ENCODE measurements at places on chromosomes 6 and 20.

GRCh38 chr20:48041078-48041780 is 255.9 kb upstream of the SULF2 start:
- no peak for DNase-seq

GRCh38 chr20:58179432-58180099 is 48.9 kb downstream of the ANKRD60 start:
- DNase-seq: peak; percentile 22

DNA sequence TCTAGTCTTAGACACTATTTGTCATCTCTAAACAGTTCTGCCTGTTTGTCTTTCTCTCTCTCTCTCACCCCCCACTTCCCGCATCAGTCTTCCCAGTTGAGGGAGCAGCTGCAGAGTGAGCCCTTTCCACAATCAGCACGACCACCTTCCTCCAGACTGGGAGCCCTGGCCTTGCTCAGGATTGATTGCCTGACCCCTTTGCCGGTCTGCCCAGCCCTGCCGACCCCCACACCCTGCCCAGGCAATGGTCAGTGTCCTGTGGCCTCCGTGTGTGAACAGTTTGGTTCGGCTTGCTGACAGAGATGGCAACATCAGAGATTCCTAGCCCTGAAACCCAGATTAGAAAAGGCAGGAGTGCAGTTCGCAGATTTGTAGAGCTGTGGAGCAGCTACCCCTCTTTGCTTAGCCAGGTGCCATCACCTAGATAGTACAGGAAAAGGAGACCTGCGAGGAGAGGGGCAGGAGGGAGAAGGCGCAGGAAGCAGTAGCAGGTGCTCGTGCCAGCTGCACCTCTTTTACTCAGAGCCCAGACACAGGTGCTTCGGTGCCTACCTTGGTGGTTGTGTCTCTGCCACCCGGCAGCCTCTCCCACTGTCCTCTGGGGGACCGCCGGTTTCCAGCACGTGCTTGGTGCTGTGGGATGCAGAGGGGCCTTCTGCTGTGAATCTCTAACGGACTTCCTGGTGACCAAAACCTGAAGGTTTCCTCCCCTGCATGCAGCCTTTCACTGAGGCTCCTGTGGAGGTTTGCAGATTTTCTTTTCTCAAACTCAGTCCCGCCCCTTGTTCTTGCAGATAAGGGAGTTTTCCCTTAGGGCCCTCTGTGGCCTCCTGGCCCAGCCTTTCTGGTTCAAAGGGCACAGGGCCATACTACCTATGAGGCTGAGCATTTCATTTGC is 92.4 kb downstream of the SCML4 start:
- no peak for DNase-seq

DNA sequence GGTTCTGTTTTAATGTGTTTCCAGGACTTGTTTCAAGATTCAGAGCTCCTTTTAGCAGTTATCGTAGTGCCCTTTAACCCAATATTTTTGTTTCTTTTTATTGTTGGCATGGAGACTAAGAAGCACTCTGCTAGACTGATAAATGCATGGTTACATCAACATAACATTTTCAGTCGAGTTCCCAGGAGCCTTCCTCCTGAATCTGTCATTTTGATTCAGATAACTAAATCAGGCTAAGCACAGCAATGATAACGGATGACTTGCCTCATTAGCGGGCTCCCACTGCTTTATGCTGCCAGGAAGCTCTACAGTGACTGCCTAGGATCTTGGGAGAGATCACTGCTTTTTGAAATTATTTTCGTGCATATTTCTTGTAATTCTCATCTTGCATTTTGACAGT is 772.8 kb upstream of the GJE1 start:
- no peak for DNase-seq

DNA sequence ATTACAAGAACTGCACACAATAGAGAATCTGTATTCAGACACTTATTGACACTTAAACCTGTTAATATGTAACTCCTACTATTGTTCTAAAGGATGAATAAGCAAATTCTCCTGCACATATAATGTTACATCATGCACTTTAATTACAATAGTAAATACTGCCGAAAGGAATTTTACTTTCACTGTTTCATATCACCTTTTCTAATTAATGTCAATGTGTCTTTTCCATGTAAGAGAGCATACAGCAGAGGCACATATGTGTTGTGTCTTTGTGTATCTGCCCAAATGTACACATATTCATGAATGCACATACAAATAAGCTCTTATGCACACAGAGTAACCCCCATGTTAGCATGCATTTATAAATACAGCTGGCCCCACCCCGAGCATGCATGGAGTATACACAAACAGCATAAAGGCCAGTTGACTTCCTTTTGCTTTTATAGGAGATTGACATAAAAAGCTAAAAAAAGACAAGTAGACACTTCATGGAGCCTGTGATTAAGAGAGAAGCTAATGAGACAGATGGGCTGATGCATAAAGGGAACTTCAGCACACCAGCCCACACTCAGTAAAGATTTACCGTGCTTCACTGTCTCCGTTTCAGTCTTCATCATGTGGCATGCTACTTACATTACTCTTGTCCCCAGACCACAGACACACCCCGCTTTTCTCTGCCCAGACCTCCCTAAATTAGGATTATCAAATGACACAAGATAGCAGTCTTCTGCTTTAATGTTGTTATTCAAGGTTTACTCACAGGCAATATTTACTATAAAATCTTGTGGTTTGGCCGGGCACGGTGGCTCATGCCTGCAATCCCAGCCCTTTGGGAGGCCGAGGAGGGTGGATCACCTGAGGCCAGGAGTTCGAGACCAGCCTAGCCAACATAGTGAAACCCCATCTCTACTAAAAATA is 184.6 kb downstream of the ATXN1 start:
- DNase-seq: no peak

All from activated CD8-positive, alpha-beta memory T cell treated with anti-CD3 and anti-CD28 coated beads for 4 hours (primary cell).